ENCODE measurements at places on chromosomes 1 and 21.

DNA sequence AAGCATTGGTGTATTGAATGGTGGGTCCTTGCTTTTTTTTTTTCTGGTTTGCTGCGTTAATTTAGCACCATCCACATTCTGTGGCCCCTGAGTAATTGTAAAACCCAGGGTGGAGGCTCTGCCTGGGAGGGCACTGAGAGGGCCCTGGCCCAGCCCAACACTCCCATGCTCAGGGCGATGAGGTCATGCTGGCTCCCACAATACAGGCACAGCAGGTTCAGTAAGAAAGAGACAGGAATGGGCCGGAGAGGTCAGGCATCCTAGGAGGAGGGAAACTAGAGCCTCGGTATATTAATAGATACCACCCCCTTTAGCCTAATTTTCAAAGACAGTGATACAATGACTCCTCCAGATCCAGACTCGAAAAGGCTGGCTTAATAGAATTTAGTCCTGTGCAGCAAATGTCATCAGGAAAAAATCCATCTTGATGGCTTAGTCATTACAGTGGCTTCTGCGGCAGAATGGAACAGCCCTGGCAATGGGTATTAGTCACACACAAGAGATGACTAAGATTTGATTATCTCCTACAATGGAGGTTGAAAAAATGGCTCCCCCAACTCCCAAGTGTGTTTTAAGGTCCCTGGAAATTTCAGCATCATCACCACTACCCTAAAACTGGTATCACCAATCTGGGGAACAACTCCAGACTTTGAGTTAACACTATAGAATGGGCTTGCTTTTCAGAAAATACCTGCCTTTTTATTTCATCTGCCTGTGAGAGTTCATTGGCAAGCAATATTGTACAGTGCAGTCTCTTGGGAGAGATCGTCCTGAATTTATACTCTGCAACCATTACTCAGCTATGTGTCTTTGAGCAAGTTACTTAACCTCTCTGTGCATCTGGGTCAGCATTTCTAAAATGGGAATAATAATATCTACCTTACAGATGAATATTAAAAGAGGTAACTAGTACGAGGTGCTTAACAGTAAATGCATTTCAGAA is 43.9 kb upstream of the LYST start:
- no peak for DNase-seq

DNA sequence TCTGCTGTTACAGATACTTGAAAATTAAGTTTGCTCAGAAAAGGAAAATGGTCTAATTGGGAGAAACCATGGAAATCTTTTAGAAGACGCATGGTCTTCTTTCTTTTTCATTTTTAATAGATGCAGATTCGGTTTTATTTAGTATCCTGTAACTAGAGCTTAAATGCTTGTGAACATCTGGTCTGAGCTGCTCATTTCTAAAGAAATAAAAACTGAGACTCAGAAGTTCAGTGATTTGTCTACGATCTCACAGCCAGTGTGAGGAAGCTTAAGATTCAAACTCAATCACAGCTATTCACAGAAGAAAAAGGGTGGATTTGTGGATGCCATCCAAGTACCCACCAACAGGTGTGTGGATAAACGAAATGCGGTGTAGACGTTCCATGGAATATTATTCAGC is 80.0 kb upstream of the TIAM1 start:
- no peak for DNase-seq

GRCh38 chr1:24374891-24375786 is 38.4 kb downstream of the STPG1 start:
- DNase-seq = peak; percentile 55

DNA sequence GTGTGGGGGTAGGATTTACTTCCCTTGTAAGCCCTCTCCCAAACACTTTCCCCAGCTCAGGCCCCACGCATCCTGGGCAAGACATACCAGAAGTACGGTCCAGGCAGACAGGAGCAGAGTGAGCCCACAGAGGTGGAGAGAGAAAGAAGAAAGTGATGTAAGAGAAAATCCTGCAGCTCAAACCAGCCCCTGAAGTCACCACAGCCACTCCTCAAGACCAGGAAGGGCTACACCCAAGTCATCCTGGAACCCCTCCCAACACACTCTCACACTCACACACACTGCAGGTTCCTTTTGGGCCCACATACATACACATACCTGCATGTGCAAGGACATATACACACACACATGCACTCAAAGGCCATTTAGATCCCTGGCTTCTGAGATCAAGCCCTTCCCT is 106.8 kb downstream of the SYT2 start:
- DNase-seq = no peak

GRCh38 chr1:167629681-167630567 is at the start of gene RCSD1:
RCSD1 (plus strand) TSS chr1:167630232; CDS start chr1:167630424, 192 bp downstream.
- no peak for DNase-seq

GRCh38 chr1:47708658-47709018 is 270.8 kb downstream of the FOXD2 start:
- no peak for DNase-seq

- no peak for DNase-seq
Observed at GRCh38 chr1:156754219-156754618, 2.7 kb upstream of the HDGF start.

- no peak for DNase-seq
Observed at GRCh38 chr1:84675106-84675505, 15.2 kb downstream of the SSX2IP start.

DNA sequence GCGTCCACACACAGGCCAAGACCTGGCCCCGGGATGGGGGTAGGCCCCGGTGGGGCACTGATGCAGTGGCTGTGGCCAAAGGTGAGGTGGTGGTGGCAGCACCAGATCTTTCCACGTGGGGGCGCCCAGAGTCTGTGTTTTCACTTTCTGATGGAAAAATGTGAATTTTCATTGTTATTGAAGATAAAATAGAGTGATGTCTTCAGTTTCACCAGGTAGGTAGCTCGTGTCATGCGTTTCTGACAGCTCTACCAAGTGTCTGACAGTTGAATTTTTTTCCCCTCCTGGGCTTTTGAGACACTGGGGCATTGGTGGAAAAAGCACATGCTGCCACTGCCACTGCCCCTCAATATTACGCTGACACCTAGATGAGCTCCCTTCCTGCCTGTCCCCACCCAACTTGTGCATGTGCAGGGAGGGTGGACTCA is 40.0 kb upstream of the MAGOH start:
- DNase-seq = peak; percentile 10
